ENCODE measurements at places on chromosomes 16 and 17.

DNA sequence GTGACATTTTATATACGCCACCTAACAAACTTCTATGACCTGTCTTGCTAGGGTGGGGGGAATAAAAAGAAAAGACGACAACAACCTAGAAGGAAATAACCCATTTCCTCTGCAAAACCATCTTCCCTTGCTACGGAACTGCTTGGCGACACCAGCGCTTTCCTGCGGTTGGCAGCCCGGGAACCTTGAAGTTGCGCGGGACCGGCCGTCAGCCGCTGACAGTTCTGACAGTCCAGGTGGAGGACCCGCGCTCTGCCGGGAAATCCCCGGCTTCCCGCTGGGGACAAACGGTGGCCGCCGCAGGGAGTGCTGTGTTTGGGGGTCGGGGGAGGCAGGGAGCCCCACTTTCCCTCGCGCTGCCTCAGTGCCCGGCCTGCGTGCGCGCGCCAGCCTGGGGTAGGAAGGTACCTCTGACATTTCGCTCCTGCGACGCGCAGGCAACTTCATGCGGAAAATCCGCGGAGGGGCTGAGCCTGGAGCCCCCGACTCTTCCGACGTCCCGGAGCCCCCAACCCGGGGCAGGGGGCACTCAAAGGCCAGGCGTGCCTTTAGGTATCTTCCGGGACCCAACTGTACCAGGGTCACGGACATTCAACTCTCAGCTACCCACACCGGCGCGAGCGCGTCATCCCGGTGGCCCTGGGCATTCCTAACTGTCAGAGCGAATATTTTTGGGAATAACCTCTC is 516 bp downstream of the SLC16A6 start:
- DNase-seq = no peak

- no peak for DNase-seq
These were observed 45.6 kb upstream of the NKD1 start for GRCh38 chr16:50502616-50503011.

GRCh38 chr17:2064980-2065785 is 10.3 kb downstream of the HIC1 start:
- DNase-seq = no peak

DNA sequence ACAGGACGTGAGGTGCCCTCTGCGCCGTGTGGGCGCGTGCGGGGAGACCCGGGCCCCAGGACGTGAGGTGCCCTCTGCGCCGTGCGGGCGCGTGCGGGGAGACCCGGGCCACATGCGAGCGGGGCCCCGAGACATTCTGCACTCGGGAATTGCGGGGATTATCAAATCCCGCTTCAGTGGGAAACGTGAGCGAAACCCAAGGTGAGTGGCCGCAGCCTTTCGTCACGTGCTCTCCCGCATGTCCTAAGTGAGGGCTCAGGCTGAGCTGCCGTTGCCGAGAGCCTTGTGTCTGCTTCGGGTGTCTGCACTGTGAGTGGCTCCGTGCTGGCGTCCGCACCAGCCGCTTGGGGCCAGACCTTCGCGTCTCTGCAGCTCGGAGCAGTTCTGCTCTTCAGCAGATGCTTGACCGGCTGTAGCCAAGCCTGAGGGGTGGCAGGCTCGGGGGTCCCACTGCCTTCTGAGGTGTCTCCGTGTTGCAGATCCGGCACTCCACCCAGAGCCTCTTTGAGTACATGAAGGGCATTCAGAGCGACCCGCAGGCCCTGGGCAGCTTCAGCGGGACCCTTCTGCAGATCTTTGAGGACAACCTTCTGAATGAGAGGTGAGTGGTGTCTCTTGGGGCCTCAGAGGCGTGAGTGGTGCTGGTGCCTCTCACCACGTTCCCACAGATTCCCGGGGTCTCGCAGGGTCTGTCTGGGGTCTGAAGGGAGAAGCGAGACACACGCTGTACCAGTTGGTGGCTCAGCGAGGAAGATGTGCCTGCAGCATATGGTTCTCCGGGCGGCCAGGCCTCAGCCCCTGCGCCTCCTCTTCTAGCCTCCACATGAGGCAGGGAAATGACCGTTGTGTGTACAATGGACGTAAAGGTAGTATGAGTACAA is 90.5 kb upstream of the ZNF750 start:
- no peak for DNase-seq

DNA sequence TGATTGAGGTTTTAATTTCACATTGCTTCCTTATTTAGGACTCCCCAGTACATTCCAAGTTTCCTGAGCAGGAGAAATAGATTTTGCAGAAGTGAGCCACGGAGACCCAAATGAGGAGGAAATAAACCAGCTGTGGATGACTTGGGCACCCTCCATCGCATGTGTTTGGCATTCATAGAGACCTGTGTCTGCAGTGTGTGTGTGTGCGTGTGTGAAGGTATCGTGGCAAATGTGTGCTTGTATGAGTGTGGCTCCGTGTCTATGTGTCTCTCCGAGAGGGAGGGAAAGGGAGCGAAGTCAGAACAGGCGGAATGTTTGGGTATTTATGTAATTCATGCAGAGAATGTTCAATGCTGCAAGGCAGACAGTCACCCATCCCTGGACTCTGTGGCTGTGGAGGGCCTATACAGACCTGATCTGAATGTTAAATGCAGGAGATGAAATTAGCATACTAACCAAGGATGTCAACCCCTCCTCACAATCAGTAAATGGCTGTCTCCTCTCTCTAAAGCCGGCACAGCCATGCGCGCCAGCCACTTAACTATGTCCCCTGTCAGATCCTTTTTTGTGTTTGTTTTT is 186.0 kb upstream of the ZFHX3 start:
- DNase-seq = no peak

DNA sequence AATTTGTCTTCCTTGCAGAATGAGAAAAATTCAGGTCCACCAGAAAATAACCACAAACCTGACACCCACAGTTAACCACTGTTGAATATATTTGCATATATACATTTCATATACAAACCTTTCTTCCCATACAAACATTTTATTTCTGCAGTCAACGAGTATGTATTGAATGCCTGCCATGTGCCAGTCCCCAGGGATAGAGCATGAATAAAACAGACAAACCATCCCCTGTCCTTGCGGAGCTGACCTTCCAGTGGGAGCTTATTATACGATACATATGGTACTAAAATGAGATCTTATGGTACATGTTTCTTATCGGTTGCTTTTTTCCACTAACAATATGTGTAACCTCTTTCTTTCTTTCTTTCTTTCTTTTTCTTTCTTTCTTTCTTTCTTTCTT is 116.7 kb downstream of the PITPNC1 start:
- no peak for DNase-seq

DNA sequence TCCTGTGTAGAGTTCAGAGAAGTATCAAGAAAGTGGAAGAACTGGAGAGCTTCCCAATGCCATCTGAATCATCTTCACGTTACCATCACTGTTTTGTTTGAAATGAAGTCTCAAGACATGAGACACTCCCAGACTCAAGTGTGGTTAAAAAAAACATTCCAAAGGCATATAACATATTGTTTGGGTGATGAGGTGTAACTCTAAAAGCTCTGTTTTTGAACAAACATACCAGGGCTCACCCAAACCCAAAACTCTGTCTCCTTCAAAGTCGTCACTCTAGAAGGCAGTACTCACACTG is 6.3 kb upstream of the ZCCHC14 start:
- no peak for DNase-seq

DNA sequence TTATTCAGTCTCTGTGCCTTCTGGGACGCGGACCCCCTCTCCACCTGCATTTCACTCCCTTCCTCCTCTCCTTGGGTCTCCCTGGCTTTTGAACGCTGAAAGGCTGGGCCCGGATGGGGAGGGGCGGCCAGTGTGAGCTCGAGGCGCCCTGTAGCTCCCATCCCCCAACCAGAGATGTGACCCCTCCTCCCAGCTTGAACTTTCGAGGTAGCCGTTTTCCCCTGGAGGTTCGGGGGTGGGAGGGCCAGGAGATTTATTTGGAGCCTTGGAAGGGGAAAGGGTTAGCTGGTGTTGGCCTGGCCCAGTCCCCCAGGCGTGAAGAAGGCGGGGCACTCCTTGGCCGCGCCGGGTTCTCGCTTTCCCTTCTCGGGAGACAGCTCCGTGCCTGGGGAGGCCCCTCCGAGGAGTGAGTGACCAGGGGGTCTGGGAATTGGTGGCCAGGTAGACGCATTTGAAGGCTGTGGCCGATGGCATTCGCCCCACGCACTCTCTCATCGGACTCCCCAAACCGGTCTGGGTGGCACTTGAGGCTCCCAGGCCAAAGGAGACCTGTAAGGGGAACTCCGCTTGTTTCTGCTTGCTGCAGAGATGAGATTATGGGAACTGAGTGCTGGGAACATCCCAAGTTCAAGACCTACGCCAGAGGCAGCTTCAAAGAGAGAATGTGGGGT is 942 bp downstream of the LDAF1 start:
- DNase-seq = no peak

- no peak for DNase-seq
These were observed 4.8 kb downstream of the ARRB2 start for GRCh38 chr17:4715063-4715744.

DNA sequence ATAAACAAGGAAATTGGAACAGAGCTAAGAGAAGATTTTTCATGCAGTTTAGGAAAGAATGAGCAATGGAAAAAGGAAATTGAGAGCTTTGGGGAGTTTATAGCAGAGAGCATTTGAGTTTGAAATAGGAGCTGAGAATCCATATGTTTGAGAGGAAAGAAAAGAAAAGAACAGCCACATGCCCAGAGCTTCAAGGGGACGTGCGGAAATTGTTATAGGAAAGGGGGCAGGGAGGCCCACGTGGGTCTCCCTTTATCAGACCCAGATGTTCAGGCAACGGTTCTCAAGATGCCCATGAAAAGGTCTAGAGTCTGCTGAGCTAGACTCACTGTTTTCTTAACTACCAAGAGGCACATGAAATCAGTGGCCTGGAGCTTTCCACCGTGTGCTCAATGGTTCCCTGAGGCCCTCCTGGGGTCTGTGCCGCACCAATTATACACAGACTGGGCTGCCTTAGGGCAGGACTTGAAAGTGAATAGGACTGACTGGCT is 31.2 kb downstream of the CHD9 start:
- DNase-seq = no peak

- DNase-seq = no peak
These were observed 61.8 kb upstream of the RBFOX1 start for GRCh38 chr16:7270823-7271222.

DNA sequence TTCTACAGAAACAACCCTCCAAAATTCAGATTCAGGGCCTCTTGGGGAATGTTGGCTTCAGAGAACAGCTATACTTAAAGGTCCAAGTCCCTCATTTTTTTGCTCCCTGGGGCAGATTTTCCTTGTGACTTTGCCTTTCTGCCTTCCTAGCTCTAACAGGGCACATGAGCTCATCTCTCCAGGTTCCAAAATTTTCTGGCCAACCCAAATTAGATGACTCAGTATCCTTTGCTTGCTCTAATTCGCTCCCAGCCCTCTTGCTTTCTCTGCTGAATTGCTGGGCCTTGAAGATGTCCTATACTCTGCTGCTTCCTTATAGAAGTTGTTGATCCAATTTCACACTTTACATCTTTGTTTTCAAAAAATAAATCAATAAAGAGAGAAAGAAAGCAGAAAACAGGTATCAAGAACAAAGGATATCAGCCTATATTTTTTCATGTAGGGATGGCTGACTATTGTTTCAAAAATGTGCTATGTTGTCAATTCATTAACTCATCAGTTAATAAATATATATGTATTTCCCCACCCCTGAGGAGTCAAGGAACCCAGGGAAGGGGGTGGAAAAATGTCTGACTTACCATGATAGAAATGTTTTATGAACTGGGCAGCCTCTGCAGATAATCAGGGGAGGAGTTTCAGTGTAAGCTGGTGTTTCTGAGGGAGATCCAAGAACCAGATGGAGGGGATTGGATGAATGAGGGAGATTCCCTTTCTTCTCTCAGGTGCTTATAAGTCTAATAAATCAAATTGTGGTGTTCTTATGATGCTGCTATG is 1.0 kb upstream of the KRTAP4-2 start:
- DNase-seq = no peak

DNA sequence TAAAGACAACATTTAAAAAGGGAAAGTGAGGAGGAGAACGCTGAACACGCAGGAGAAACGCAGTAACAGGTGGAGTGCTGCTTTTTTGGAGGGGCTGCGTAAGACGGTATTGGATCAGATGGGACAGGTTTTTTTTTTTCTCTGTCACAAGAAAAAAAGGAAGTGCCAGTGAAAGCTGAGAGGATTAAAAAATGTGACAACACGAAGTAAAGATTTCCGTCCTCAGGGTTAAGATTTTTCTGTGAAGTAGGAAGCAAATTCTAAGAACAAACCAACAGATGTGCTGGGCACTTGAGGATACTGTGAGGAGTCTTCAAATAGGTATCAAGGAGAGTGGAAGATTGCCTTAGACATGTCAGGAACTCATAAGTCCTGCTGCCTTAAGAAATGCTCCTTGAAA is 5.8 kb upstream of the ABCA9 start:
- DNase-seq = no peak

- no peak for DNase-seq
These were observed 665.9 kb upstream of the SALL1 start for GRCh38 chr16:51816929-51817328.

GRCh38 chr17:36590082-36590481 is 1.6 kb upstream of the DHRS11 start:
- DNase-seq = no peak
